H9 (cell line): ENCODE measurements at places on chromosomes 11 and 22. TPM values are rescaled to one million over a fixed set of nuclear protein-coding genes. Genes with fewer than 3 reads are reported as not detected.

Gene HEPHL1
- 0.07 TPM in 1 of 2 replicates, not detected in the other for total RNA-seq

Gene CECR2
- total RNA-seq, result 145 and 154 TPM in 2 replicates

Gene SEC14L3
- not detected in 2 replicates for total RNA-seq

Gene CHADL
- total RNA-seq, result 1.3 and 1.6 TPM in 2 replicates

Gene SLC22A25
- not detected in 2 replicates for total RNA-seq

Gene SCN3B
- total RNA-seq, result 0.64 and 0.77 TPM in 2 replicates

Gene OR10W1
- total RNA-seq, result not detected in 2 replicates

Gene PKDREJ
- total RNA-seq, result 0.04 and 0.09 TPM in 2 replicates
